Stimulated activated CD4-positive, alpha-beta T cell treated with anti-CD3 and anti-CD28 coated beads, Interleukin-15, amount 100 ng/mL, for 1 hour (primary cell): ENCODE measurements at places on chromosomes 2 and 18.

- DNase-seq = no peak
These were observed 184.7 kb downstream of the MYCN start for GRCh38 chr2:16124881-16125613.

DNA sequence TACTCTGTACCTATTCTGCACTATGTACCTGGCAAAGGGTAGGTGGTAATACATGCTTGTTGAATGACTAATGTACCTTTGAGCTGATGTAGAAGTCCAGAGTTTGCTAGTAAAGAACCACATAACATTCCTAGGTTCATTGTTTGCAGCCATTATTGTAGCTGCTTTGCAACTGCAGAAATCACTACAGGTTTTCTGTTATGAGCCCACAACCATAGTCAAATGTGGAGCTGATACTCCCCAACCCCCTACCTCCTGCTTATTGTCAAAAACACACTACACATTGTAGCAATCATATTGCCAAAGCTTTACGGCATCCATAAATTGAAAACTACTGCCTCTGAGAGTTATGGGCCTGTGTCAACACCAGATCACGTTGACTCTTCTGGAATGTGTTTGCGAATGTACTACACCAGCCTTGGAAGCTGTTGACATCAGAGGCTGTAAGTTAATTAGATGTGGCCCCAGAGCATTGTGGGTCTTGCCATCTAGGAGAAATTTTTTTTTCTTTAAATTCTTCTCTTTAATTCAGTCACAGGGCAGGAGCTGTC, 187.0 kb downstream of the AGPS start:
- DNase-seq = no peak

GRCh38 chr2:12064153-12064552, 317.7 kb downstream of the LPIN1 start:
- DNase-seq = no peak

DNA sequence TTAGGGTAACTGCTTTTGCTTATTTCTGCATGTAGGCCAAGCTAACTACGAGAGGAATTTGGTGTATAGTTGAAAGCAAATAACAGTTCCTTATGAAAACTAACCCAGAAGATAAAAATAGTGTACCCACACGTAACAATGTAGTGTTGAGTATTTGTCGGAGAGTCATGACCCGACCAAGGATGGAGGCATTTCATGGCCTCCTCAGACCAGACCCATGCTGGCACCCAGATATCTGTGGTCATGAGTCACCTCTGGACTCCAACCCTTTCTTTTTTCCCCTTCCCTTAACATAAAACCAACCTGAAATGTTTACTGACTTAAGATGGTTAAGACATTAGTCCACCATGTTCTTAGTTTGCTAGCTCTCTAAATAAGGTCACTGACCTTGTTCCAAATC, 318.7 kb downstream of the NOL4 start:
- no peak for DNase-seq

GRCh38 chr2:219965287-219966194, 338.1 kb downstream of the SLC4A3 start:
- DNase-seq = no peak

- no peak for DNase-seq
These were observed 29.6 kb upstream of the ENOSF1 start for GRCh38 chr18:741931-742512.

DNA sequence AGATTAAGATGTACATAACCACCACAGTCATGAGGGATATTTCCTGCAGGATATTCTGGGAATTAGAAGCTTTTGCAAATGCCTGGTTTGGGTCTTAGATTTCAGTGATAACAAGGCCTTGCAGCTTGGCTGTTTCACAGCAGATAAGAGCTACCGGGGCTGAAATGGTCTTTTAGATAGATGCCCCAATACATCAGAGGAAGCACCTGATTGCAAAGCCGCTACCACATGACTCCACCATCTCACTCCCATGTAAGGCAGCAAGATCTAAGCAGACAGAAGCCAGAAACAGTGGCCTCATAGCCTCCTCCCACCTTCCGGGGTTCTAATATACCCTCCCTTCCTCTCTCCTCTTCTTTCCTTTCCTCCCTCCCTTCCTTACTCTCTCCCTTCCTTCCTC, 31.1 kb upstream of the EPG5 start:
- no peak for DNase-seq

DNA sequence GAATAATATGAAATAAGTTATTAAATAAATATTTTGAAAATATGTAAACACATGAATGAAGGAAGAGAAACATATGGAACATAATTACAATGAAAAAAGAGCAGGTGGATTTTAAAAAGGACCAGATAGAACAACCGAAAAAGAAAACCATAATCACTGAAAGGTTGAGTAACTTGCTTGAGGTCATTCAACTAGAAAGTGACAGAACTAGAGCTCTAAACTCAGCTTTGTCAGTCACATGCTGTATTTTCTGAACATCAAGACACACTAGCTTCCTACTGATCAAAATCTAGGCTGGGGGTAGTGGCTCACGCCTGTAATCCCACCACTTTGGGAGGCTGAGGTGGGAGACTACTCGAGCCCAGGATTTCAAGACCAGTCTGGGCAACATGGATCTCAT, 30.0 kb upstream of the ITGAV start:
- DNase-seq = no peak

- DNase-seq = no peak
These were observed 221.9 kb downstream of the ZNF407 start for GRCh38 chr18:74819433-74820059.

DNA sequence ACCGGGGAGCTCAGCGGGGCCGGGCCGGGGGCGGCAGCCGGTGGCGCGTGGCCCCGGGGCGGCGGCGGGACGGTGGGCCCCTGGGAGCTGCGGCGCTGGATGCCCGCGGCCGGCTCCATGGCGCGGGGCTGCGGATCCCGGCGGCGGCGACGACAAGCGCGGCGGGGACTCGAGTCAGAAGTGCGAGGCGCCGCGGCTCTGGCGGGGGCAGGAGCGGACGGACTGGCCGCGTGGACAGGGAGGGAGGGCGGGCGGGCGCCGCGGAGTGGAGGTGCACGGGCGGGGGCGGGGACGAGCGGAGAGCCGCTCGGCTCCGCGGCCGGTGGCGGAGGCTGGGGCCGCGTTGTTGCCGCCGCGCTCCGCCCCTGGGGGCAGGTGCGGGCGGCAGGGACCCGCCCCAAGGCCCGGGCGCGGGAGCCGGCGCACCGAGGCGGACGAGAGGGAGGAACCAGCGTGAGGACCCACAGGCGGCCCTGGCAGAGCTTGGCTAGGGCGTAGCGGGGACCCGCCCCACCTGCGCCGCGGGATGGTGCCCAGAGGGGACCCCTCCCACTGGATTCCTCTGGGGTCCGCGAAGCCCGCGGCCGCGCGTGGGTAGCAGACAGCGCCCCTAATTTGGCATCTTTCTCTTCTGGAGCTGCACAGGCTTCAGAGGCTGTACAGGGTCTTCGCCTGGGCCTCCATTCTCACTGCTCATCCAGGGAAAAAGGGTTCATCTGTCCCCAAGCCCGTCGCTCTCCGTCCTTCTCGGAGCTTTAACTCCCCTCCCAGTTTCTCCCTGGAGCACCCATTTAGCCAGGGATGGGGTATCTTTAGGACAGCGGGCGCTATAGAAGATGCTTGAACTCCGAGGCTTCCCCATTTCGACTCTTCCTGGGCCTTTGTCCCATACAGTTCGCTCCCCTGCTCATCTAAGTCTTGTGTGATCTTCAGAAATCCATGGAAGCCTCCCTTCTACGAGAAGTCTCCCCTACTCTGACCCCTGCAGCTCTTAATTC, at the start of gene TMEM163:
Gene TMEM163 (minus strand): TSS at position 184 of the 998 bp plus-strand sequence.
- no peak for DNase-seq

DNA sequence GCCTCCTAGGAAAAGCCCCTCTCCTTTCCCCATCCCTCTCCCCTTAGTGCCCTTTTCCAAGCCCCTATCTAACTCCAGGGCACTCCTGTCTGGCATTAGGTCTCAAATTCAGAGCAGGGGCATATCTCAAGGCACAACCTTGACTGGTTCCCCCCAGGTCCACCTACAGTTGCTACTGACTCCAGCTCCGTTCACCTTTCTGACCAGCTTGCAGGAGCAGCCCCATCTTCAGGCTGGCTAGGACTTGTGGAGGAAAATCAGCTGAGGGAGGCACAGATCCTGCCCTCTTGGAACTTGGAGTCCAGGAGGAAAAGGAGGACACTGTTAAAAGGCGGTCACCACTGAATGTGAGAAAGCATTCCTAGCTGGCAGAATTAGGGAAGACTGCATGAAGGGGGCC, 152.4 kb downstream of the ZFP36L2 start:
- no peak for DNase-seq

DNA sequence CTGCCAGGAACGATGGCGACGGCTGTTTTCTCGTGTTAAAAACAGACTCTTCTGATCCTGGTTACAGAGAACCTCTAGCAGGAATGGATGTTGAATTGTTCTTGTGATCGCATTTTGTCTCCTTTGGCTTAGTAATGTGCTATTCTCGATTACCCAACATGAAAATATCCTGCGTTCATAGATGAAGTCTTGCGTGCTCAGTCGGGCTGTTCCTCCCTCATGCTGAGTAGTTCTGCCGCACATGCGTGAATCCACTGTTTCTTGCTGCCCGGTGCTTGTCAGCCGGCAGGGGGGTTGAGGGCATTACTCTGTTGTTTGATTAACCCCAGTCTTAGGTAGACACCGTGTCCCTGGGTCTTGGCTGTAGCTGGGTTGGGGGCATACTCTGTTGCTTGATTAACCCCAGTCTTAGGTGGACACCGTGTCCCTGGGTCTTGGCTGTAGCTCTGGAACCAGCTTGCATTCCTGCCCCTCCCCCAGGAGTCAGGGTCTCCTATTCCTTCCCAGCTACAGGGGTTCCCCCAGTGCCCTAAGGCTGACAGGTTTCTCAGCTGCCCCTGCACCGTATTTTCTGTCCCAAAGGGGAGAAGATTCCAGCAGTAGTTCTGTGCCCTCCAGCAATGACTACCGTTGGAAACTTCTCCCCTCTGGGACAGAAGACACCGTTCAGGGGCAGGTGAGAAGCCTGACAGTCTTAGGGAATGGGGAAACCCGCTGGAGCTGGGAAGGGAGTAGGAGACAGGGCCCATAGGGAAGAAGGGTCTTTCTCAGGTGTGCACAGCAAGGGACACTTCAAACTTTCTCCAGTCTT, 22.1 kb upstream of the ASB1 start:
- DNase-seq = no peak

- DNase-seq = no peak
These were observed 3.9 kb downstream of the ASTL start for GRCh38 chr2:96134421-96134820.

DNA sequence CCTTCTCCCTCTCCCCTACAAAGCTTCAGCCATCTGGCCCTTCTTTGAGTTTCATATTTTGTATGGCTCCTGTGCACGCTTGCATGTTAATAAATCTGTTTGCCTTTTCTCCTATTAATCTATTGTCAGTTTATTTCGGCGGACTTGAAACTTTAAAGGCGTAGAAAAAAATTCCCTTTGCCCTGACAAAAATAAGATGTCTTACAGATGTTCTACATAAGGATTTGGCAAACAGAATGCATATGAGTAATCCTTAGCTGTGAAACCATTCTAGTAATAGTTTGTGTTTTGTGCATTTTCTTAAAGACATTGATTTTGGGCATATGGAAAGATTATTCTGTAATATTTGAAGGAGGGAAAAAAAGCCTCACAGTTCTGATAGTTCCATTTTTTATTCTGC, 15.0 kb upstream of the BMPR2 start:
- DNase-seq = no peak

DNA sequence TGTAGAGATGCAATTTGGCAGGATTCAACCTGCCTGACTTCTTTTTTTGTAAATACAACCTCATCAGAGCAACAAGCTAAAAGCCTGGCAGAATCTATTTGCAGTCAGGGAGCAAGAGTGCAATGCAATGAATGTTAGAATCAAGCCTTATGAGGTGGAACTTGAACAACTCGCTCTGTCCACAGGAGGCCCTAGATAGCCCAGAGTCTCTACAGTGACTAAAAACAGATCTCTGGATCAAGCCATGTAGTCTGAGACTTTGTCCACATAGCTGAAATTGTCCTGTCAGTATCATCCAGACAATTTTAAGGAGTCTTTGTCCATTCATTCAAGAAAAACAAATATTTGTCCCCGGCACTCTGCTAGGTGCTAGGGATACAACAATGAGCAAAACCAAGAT, 32.0 kb upstream of the CDK5R2 start:
- DNase-seq = no peak

- no peak for DNase-seq
These were observed 854.4 kb upstream of the SLC39A10 start for GRCh38 chr2:194802589-194802988.

DNA sequence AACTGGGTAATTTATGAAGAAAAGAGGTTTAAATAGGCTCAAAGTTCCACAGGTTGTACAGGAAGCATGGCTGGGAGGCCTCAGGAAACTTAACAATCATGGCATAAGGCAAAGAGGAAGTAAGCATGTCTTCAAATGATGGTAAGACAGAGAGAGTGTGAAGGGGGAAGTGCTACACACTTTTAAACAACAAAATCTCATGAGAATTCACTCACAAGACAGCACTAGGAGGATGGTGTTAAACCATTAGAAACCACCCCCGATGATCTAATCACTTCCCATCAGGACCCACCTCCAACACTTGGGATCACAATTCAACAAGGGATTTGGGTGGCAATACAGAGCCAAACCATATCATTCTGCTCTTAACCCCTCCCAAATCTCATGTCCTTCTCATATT, 34.9 kb downstream of the CFAP210 start:
- DNase-seq = no peak

- no peak for DNase-seq
These were observed 405.9 kb upstream of the ACVR2A start for GRCh38 chr2:147438882-147439281.

DNA sequence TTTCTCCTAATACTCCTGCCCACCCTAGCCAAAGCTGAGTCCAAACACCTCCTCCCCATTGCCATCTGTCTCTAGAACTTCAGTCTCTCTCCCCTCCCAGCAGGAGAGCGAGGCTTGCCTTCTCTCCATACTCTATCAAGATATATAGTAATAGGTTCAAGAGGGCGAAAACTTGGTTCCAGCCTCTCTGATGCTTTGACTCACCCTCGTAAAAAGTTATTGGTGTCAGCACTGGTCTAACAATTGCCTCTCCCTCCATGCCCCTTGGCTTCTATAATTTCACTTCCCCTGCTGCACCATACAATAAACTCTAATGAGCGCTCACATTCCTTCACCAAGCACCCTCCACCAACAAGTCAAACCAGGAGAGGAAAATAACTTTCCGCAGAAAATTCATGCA, 797.3 kb downstream of the BCL11A start:
- DNase-seq = no peak

DNA sequence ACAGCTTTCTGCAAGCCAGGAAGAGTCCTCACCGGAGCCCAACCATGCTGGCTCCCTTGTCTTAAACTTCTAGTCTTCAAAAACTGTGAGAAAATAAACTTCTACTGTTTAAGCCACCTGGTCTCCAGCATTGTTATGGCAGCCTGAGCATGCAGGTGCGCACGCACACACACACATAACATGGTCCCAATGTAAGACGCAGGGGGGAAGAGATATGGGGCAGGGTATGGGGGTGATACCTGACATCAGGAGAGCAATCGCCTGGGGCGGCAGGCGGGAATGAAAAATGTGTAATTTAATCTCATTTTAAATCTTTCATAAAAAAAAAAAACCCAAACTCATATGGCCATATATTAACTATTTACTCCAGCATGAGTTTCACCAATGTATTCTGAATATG, 18.0 kb downstream of the HJURP start:
- no peak for DNase-seq
